ENCODE measurements at places on chromosomes 11 and 22. TPM values are rescaled to one million over a fixed set of nuclear protein-coding genes. Genes with fewer than 3 reads are reported as not detected.
A peak's percentile ranks its signal among the peaks of the same experiment; 100 is the strongest.

Gene CHST1
- 2.9 TPM for total RNA-seq

DNA sequence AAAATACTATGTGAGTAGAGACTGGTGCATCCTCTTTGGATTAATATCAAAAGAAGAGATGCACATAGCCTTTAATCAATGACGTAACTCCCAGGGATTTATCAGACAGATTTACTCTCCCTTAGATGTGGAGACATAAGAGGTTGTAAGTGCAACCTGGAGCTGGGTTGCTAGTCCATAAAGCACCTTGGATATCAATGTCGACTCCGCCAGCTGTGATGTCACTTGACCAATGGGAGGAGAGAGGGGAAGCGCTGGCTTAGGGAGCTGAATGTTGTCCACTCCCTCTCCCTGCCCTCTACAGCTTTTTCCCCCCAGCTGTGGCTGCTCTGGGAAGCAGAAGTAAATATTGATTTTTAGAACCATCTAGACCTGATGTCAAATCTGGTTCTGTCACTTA, 28.9 kb upstream of the TMEM86A start:
- no peak for DNase-seq

GRCh38 chr22:40289991-40290459, 56.3 kb upstream of the ADSL start:
- no peak for DNase-seq

DNA sequence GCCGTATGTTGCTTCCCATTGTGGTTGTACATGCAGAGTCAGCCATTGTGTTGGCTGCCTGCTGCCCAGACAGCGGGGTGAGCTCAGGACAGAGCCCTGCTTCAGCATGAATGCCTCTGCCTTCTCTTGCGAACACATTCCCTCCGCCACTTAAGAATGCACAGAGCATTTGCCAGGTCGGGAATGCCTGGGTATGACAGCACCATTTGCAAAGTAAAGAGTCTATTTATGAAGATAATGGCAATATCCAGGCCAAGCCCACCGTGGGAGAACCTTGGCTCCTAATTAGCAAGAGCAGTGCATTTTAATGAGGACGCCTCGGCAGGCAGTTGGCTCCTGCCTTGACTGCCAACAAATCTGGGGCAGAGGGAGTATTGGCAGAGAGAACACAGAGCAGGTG, 62.5 kb upstream of the SORL1 start:
- DNase-seq, result no peak

DNA sequence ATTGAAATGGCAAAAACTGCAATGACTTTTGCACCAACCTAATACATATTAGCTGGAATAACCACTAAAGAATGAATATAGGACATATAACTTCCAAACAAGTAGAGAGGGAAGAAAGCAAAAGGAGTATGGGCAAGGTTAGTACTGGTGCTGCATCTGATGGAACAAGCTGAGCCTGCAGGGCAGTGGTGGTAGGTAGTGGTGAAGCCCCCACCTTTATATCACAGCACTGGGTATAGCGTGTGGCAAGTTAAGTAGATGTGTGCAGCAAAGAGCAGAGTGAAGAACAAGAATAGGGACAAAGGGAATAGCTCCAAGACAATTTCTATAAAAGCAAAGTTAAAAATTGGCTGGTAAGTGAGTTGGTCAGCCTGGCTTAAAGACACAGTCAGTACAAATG, 62.3 kb downstream of the CTNND1 start:
- no peak for DNase-seq

DNA sequence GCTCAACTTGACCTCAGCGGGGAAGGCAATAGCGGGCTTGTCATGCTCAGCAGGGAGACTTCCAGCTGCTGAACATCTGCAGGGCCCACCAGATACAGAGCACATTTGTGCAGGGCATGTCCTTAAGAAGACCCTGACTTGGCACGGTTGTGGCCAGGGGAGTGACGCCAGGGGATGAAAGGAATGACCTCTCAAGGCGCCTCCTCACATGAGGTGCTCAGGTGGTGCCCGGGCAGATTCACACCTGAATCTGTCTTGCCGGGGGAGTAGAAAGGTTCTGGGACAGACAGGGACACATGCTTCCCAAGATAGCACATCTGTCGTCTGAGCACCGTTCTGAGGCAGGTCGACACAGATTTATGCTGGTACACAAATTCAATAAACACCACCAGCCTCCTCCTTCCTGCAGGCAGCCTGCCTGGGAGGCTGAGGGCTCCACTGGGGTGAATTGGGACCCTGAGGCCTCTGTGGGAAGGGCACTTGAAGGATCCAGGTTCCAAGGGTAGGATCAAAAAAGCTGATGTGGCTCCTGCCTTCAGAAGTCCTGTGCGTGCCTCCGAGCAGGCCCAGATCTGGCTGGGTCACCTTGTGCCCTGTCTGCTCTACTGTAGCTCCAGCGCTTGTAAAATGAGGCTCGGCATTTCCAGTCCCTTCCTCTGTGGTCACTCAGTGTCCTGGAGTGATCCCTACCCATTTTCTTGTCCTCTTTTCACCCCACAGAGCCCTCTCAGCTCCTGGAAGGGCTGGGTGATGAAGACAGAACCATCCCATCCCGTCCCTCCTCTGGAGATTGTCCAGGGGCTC, 49.6 kb upstream of the NECTIN1 start:
- no peak for DNase-seq

Gene NLRP14
- 0.40 TPM for total RNA-seq

Gene GAL3ST1
- total RNA-seq, result 13.0 TPM

- DNase-seq, result no peak
These were observed 6.7 kb downstream of the ARAP1 start for GRCh38 chr11:72745511-72745910.

Gene GPR152
- not detected for total RNA-seq

- no peak for DNase-seq
These were observed 136.4 kb downstream of the RBFOX2 start for GRCh38 chr22:35892192-35892591.

GRCh38 chr11:7204778-7205177, 46.9 kb upstream of the SYT9 start:
- DNase-seq, result no peak

Gene KLHDC7B
- 0.92 TPM for total RNA-seq

Gene HPX
- 367 TPM for total RNA-seq

Gene SNU13
- 144 TPM for total RNA-seq

DNA sequence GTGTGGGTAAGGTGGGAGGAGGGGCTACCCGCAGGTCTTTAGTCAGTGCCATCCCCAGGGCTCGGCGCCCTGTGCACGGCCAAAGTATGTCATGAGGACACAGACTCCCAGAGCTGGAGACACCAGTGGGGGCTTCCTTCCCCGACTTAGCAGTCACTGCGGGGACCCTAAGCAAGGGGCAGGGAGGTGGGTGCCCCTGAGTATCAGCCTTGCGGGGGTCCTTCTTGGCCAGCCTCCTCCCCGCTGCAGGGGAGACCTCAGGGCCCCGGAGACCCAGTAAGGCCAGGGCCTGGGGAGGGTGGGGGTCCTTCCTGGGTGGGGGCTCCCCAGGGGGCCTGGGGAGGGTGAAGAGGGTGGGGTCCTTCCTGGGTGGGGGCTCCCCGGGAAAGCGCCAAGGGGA, 673.8 kb downstream of the BRD1 start:
- DNase-seq, result no peak

- DNase-seq, result no peak
These were observed 10.6 kb downstream of the MAFF start for GRCh38 chr22:38212442-38212841.

DNA sequence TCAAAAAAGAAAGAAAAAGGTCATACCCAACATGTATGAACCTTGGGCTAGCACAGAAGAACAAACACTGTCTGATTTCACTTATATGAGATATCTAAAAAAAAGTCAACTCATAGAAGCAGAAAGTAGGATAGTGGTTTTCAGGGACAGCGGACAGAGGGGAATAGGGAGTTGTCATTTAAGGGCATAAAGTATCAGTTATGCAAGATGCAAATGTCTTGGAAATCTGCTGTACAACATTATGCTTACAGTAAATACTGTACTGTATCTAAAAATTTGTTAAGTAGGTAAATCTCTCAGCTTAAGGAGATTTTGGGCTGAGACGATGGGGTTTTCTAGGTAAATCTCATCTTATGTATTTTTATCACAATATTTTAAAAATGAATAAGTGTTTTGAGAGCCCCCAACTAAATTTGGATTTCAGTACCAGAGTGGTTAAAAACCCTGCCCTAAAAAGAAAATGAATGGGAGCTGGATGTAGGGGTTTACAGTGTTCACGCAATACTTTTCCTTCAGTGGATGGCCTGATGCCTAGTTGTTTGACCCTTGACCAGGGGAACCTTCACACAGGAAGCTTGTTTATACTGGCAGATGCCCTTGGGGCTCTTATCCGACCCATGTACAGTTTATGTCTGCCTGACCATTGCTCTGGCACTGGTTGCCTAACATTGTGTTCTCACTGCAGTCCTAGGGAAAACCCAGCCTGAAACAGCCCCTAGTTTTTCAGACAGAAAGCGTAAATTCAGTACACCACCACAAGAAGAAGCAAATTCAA, 34.8 kb downstream of the SLC22A9 start:
- peak; percentile 10 for DNase-seq

- DNase-seq, result peak; percentile 58
These were observed 815 bp upstream of the PLCB3 start for GRCh38 chr11:64250415-64251015.

DNA sequence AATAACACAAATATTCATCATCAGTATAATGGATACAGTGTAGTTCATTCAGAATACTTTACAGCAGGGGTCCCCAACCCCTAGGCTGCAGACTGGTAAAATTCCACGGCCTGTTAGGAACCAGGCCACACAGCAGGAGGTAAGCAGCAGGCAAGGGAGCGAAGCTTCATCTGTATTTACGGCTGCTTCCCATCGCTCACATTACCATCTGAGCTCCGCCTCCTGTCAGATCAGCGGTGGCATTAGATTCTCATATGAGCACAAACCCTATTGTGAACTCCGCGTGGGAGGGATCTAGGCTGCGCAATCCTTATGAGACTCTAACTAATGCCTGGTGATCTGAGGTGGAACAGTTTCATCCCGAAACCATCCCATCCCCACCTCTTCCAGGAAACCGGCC, 125.1 kb downstream of the SERGEF start:
- DNase-seq, result no peak

DNA sequence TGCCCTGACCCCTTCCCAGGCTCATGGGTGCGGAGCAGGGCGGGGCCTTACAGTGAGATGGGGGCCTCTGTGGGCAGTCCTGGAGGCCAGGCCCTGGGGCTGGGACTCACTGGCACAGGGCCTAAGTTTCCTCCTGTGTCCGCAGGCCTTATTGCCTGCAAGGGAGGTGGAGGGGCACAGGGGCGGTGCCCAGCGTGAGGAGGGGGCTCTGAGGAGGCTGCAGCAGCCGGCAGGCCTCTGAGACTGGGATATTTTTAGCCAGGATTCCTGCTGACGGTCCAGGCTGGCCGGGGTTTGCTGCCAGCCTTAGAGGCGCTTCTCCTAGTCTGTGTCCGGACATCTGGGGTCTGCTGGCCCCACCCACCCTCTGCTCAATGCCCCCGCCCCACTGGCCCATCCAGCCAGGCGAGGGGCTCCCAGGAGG, 5.7 kb upstream of the RTN4R start:
- DNase-seq, result no peak

GRCh38 chr11:16841481-16841880, 103.0 kb downstream of the C11orf58 start:
- no peak for DNase-seq

- no peak for DNase-seq
These were observed 10.7 kb downstream of the CARD10 start for GRCh38 chr22:37508431-37508992.

Gene MS4A7
- 0.60 TPM for total RNA-seq

DNA sequence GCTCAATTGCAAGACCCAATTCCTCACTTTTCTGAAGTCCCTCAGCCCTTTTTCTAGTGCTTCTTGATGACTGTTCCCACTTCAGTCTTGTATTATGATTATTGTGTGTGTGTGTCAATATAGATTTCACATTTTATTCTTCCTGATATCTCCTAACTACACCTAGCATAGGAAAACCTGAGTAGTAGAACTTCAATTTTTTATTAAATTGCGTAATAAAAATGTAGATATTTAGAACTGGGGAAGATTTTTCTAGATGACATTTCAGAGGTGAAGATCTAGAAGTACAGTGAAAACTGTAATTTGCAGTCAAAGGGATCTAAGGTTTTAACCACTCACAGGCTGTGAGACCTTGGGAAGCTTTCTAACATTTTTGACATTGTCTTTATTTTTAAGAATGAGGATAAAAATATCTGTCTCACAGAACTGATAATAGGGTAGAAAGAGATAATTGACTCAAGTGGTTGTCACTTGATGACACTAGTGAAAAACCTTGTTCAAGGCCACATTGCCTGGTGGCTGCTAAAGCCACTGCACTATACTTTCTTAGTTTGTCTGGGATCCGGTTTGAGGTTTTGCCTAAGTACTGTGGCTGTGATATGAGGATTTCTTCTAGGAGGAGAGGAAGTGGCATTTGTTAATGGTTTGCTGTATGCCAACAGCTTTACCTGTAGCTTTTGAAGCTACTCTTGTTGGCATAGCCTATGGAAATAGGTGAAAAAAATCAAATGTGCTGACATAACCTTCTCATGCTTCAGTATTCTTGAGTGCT, 32.2 kb upstream of the SESN3 start:
- no peak for DNase-seq

- DNase-seq, result no peak
These were observed 5.9 kb downstream of the FHIP1B start for GRCh38 chr11:6228520-6228919.

Gene RPS6KB2
- 59.9 TPM for total RNA-seq

Gene APOA4
- total RNA-seq, result 1,133 TPM

- no peak for DNase-seq
These were observed 29.1 kb downstream of the MADD start for GRCh38 chr11:47299078-47299477.

Gene DAGLA
- total RNA-seq, result 8.9 TPM

Gene MMP7
- 5.0 TPM for total RNA-seq

DNA sequence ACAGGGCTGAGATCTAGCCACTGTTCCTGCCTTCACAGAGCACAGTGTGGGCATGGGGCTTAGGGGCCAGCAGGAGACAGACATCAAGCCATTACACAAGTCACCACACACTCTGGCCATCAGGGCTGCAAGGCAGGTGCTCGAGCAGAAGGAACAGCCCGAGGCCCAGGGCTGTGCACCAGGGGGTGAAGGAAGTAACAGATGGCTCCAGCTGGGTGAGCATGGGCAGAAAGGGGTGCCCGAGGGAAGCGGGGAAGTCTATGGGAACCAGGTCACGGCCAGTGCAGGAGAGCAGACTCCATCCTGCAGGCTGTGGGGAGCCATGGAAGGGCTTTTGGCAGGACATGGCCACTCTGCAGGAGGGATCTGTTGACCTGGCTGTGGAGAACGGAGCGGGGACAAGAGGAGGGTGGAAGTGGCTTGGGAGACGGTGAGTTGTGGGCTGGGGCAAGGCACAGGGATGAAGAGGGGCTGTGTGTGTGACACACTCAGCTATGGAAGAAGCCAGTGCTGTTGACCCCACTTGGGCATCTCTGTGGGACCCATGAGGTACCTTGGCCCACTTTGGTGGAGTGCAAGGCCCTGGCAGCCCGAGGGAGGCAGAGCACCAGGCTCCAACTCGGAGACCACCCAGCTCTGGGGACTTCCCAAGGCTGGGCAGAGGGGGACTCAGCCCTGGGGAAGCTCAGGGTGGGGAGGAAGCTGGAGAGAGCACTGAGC, 3.6 kb downstream of the C11orf68 start:
- DNase-seq, result no peak
